Right lung (tissue), 10 donors: ENCODE measurements at places on chromosomes 6 and 20.

DNA sequence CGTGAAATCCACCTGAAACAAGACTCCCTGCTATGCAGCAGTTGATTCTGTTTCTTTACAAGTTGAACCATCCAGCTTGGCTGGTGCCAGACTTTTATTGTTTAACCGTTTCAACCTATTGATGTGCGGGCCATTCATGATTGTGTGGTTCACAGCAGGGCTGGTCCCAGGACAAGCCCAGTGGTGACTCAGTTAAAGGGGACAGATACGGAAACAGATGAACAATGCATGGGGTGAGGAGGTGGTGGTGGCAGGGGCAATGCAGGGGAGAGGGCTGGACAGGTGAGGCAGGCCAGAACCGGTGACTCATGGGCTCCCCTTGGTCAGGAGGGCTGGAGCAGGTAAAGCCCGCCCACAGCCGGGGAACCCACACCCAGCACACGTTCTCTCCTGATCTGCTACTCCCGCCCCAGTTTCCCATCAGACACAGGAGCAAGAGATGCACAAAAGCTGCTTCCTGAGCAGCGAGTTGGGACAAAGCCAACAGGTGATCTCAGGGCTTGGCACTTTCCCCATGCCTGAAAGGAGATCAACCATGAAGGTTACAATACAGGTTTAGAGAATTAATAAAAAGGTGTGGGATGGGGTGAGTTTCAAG, 232.2 kb downstream of the LY86 start:
- no peak for DNase-seq

GRCh38 chr6:2175825-2176224, 69.6 kb downstream of the GMDS start:
- DNase-seq: no peak

GRCh38 chr20:40770564-40771307, 81.7 kb upstream of the MAFB start:
- DNase-seq: no peak

GRCh38 chr6:30802731-30803130, 58.4 kb upstream of the IER3 start:
- no peak for DNase-seq

GRCh38 chr6:91094806-91095475, 508.1 kb upstream of the MAP3K7 start:
- no peak for DNase-seq

GRCh38 chr6:15427331-15428070, 181.6 kb downstream of the JARID2 start:
- peak; percentile 65 for DNase-seq

GRCh38 chr6:159214281-159214680, 45.1 kb downstream of the FNDC1 start:
- no peak for DNase-seq

DNA sequence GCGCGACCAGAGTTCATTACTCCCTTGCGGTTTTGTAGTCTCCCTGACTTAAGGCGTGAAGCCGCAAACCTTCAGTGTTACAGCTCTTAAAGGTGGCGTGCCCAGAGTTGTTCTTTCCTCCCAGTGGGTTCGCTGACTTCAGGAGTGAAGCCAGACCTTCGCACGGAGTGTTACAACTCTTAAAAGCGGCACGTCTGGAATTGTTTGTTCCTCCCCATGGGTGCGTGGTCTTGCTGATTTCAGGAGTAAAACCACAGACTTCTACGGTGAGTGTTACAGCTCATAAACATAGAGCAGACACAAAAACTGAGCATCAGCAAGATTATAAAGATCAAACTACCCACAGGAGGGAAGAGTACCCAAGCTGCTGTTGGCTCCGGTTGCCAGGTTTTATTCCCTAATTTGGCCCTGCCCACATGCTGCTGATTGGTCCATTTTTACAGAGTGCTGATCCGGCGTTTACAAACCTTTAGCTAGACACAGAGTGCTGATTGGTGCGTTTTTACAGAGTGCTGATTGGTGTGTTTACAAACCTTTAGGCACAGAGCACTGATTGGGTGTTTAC, 10.4 kb downstream of the TMEM14C start:
- no peak for DNase-seq

- no peak for DNase-seq
Measured at GRCh38 chr6:150622941-150623874, 23.5 kb downstream of the PLEKHG1 start.
